ENCODE measurements at places on chromosomes 5 and 9.

DNA sequence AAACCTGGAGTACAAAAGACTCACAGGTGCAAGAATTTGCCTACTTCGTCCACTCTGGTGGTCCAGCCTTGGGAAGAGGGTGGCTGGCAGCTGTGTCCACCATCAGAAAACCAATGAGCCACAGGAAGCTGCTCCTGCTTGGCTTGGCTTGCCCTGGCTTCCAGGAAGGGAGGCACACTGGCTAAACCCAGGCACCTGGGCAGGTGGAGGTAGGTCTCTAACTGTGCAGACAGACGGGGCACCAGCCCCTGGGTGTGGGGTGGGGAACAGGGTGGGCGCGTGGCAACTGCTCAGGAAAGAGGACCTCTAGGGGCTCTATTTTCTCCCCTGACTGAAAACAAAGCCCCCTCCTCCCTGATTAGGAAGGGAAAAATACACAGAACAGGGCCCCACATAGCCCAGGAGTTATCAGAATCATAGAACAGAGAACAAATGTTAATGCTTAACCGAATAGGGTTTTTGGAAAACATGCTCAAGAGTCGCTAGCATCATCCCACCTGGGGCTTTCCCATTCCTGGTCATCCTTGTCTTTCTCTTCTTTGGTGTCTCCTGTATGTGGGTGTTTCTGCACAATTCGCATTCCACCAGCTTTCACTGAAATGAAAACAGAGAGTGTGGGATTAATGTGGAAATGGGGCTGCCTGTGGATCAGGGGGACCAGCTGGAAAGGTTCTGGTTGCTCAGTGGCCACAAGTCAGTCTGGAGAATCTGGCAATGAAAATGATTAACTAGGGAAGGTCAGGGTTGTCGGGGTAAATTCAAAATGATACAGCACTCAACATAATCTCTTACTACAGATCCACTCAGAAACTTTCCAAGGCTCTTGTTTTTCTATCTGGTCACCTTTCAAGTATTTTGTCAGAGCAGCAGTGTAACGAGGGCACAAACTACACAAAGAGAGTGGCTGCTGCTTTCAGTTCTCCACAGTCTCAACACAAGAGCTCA is 13.1 kb downstream of the DAP start:
- DNase-seq = no peak

- DNase-seq = no peak
Measured at GRCh38 chr9:108666240-108666784, 189.5 kb downstream of the ACTL7B start.

- DNase-seq = no peak
Measured at GRCh38 chr5:73654171-73654811, 28.3 kb downstream of the ARHGEF28 start.

DNA sequence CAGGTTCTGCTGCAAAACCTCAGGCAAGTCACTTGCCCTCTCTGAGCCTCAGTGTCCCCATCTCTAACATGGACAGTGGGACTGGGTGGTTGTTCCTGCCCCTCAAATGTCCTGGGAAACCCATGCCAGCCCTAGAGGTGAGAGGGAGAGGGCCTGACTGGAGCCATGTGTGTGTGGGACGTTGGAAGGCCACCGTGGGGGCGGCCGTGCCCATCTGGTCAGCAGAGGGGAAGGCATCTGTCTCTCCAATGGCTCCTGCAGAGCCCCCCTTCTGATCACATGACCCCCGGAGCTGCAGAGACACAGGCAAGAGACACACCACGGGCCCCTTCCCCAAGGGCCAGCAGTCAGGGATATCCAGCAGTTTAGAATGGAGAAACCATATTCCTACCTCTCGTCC is 1.7 kb downstream of the DNM1 start:
- no peak for DNase-seq

- no peak for DNase-seq
Measured at GRCh38 chr9:136964171-136964689, 12.2 kb downstream of the LCN12 start.

DNA sequence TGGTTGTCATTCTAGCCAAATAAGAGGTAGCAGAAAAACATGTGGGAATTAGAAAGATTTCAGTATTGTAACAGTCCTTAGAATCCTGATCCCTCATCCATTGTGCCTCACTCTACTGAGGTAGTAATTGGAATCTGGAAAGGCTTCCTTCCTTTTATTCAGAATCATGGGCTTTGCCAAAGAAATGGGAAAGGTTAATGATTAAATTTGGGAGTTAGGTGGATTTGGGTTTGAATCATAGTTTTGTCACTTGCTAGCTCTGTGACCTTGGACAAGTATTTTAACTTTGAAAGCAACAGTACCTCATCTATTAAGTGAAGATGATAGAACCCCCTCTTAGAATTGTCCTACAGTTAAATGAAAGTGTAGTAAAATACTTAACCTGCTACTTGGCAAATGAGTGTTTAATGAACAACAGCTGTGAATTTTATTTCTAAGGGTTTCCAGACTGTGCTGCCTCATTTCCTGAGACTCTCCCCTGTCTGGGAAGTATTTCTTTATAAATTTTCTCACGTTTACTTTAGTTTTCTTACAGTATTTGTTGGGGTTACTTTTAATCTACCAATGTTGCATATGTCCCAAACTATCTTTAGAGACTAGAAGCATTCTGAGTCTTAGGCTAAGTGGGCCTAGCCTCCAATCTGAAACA is 11.7 kb downstream of the SPDL1 start:
- peak; percentile 27 for DNase-seq

DNA sequence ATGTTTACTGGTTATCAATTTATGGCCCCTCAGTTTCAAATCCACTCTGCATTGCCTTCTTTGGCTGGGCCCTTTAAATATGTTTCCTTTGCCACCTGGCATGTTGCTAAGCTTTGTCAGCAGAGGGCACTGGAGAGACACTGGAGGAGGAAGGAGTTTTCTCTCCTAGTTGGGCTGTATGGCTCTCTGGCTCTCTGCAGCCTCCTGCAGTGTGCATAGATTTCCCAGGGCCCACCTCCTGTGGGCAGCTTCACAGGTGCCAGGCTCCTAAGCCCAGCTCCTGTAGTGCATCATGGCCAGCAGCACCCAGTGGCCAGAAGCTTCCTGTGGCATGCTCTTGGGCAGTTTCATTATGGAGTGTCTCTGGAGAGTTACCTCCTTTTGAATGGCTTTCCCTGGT is 23.3 kb downstream of the CAVIN4 start:
- DNase-seq = peak; percentile 62

- no peak for DNase-seq
Measured at GRCh38 chr5:25488119-25488518, 843.3 kb upstream of the CDH10 start.

DNA sequence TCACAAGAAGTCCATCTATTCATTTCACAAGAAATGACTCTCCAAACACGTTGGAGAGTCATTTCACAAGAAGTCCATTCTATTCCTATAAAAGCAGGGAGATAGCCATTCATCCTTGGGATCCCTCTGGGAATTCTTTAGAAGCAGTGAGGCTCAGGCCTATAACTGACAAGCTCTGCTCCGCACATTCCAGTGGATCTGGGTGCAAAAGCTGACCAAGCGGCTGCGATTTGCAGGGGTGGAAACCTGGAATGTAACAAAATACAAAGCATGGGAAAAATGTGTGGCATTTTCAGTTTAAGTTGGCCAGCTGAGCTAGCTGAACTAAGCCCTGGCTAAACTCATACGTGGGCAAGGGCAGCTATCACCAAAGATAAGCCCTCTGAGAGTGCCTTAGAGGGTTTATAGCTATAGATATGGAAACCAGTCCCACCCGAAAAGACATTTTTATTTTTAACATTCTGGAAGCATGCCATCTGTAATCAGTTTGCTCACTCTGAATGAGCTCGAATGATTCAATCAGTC is 8.7 kb downstream of the TAS2R1 start:
- DNase-seq = peak; percentile 88

- DNase-seq = peak; percentile 99
Measured at GRCh38 chr9:91495450-91495849, 71.8 kb upstream of the NFIL3 start.

All from fibroblast of skin of back (primary cell).